ENCODE measurements at places on chromosomes 6 and 20.

DNA sequence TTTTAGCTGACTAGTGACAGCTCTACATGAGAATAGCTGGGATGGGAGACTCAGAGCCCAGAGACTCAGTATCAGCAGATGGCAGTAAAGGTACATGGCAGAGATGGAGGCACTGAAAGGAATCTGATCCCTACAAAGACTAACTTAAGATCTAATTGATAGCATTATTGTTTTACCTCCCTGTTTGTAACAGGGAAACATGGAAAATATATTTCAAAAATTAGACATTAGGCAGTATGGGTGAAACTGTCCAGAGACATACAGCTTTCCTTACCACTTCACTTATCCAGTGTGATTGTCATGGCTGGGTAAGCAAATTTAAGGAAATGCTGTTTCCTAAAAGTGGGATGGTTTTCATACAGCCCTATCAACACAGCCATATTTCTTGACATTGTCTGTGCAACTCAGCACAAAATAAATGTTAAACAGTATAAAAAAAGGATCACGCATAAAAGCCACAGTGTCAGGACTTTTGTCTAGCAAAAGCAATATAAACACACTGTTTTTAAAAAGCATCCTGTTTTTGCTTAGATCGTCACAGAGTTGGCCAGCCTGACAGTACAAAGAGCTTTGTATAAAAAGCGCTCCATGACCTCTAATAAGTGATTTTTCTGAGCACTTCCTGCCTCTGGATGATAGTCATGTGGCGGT lies 376.9 kb downstream of the PHF3 start:
- DNase-seq: peak; percentile 73

DNA sequence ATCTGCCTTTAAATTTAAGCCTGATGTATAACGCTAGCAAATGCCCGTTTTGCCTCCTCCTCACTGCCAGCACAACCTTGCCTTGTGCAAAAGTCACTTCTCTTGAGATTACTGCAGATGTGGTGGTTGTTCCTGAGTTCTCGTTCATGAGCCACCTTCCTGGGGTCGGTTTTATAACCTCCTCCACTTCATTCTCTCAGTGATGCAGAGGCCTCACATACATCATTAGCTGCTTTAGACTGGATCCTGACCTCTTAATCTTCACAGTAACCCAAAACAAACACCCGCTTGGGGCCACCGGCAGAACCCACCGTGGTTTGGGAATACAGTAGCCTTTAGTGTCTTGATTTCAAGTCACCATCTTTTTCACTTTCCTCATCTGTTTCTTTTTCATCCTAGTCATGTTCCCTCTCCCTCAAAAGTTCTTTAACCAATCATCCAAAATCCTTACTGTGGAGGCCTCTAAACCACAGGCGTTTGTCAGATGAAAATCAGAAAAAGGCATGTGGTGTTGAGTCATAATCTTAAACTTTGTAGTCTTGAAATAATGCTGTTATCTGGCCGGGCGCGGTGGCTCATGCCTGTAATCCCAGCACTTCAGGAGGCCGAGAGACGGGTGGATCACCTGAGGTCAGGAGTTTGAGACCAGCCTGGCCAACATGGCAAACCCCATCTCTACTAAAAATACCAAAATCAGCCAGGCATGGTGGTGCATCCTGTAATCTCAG lies 430.3 kb upstream of the SOX4 start:
- DNase-seq: peak; percentile 95

- DNase-seq: peak; percentile 24
Observed at GRCh38 chr6:17519120-17519519, 81.0 kb upstream of the FAM8A1 start.

- no peak for DNase-seq
Observed at GRCh38 chr20:2282181-2282580, 13.6 kb upstream of the TGM3 start.

DNA sequence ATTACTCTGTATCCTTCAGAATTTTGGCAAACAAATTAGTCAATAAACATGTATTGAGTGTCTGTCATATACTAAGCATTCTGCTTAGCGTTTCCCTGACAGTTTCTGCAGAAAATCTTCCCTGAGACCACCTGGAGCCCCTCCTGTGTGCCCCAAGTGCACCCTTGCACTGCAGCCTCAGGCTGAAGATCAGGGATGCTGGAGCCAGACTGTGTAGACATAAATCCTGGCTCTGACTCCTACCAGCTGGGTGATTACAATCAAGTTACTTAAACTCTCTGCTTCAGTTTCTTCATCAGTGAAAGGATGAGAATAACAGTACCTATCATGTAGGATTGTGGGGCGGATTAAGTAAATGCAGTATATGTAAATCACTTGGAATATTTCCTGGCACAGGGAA lies 53.4 kb upstream of the VSTM2L start:
- no peak for DNase-seq

DNA sequence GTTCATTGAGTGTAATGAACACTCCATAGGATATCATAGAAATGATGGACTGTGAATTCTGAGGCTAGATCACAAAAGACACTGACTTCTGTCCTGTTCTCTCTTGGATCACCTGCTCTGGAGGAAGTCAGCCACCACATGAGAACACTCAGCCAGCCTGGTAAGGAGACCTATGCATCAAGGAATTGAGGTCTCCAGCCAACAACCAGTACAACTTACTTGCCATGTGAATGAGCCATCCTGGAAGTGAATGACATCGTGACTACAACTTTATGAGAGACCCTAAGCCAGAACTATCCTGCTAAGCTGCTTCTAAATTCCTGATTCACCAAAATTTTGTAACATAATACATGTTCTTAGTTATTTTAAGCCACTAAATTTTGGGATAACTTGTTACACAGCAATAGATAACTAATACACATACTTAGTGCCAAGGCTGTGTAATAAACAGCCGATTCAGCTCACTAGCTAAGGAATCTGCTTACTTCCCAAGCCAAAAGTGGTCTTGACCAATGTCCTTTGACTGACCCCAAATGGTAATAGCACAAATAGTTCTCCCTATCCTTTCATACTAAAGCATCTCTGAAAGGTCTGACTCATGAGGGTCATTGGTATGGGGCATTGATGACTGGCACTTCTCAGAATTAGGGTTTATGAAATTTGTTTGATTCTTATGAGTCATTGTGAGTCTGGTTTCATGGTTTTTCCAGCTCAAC lies 6.9 kb upstream of the CTNNBL1 start:
- no peak for DNase-seq

DNA sequence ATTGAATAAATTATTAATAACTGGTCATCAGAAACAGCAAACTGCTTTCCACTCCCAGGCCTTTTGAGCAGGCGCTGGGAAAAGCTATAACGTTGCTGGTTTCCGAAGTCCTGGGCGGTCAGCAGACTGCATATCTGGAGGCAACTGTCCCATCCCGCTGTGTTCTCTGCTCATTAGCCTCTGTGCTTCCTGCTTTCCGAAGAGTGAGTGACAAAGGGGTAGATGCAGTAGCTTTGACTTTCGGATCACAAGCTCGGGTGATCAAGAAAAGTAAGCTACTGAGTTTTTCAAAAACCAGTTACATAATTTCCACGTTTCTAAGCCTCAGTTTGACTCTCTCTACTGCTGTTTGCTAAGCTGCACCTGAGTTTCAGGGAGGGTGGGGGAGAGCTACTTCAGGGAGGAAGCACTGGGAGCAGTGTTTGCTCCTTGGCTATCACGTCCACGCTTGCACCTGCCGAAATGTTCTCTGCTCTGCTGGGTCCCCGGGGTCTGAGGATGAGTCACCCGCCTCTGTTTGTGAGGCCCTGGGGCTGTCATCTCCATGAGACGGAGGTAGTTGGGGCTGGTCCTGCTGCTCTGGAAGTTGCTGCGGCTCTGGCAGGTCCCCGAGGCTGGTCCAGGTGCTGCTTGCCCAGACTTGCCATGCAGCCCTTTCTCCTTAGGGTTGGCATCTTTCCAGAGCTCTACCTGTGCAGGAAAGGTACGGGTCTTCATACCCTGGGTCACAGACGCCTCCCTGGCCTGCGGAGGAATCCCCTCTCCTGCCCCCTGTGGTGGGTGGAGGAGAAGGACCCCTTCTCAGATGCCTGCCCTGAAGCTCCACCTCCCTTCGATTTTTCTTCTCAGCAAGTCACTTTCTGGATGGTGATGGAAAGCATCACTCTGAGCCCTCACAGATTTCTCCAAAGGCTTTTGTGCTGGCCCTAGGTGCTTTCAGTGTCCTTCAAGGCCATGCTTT lies 220.0 kb downstream of the QKI start:
- DNase-seq: no peak

- no peak for DNase-seq
Observed at GRCh38 chr6:128784266-128784665, 98.7 kb upstream of the LAMA2 start.

- peak; percentile 37 for DNase-seq
Observed at GRCh38 chr6:133769463-133769862, 119.5 kb upstream of the TCF21 start.

DNA sequence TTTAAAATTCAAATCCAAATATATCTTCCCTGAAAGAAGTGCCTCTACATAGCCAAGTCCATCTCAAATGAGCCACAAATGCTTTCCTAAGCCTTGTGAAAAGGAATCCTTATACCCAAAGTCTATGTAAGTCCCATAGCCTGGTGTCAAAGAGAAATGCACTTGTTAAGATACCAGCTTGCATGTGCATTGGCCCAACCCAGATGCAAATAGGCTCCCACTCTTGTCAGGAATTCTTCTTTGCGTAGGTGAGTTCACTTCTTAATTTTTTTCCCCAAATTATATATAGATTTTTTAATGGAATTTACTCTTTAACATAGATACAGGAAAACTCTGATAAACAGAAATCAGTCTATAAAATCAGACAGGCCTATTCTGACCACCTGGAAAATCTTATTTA lies 105.6 kb downstream of the RALGAPA2 start:
- DNase-seq: no peak
